ENCODE measurements at places on chromosomes 6 and 20.

GRCh38 chr6:37095997-37096396 lies 74.0 kb upstream of the PIM1 start:
- no peak overlapping the region for H3K27ac ChIP-seq
- DNase-seq: no peak
- H3K4me3 ChIP-seq: no peak overlapping the region
- H3K36me3 ChIP-seq: no peaks in the 10 kb centered on the region

DNA sequence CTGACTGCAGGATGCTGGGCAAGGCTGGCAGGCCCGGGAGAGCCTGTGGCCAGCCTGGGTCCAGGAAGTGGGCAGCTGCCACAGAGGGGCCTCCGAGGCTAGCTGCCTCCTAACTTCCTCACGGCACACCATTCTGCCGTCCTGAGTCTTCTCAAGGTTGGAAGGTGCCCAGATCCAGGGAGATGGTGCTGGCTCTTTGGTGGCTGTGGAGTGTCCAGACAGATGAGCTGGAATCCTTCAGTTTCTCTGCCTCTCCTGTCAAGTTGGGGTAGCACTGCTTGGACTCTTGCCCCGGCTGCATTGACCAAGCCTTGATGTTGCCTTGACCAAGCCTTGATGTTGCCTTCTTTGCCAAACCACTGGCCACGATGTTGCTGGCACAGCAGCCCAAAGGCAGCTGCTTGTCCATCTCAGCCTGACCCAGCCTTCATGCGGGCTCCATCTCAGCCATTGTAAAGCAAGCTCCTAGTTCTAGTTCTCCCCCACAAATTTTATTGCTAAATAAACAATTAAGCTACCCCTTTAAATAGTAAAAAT lies 75.1 kb upstream of the AFDN start:
- H3K4me3 ChIP-seq: no peak overlapping the region
- H3K27me3 ChIP-seq: no peaks in the 10 kb centered on the region
- H3K36me3 ChIP-seq: no peaks in the 10 kb centered on the region
- DNase-seq: no peak
- no peaks in the 10 kb centered on the region for H3K4me1 ChIP-seq
- H3K27ac ChIP-seq: no peak overlapping the region

DNA sequence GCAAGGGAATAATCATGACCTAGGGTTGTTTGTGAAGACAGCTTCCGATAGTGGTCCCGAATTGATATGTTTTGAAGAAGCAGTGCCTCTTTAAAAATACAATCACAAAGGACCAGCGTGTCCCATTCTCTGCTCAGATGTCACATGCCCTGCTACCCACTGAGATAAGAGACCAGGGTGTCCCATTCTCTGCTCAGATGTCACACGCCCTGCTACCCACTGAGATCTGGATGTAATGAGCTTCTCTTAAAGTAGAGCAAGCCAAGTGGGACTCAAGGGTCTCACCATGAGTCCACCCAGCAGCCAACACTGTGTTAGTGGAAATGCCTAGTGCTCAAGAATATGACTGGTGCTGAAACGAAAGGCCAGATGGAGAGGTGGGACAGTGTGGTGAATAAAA lies 22.2 kb downstream of the RIN2 start:
- DNase-seq: no peak
- no peaks in the 10 kb centered on the region for H3K27me3 ChIP-seq
- no peak overlapping the region for H3K4me3 ChIP-seq
- H3K4me1 ChIP-seq: no peaks in the 10 kb centered on the region
- H3K27ac ChIP-seq: no peak overlapping the region
- no peaks in the 10 kb centered on the region for H3K36me3 ChIP-seq

DNA sequence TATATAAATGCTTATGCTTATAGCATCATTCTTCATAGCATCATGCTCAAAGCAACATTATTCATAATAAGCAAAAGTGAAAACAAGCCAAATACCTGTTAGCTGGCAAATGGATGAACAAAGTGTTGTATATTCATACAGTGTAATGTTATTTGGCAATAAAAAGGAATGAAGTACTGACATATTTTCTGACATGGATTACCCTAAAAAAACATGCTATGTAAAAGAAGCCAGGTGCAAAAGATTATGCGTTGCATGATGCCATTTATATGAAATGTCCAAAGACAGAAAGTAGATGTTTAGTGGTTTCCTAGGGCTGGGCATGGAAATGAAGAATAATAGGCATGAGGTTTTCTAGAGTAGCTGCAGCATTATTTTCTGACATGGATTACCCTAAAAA lies 77.1 kb downstream of the GFRA4 start:
- no peaks in the 10 kb centered on the region for H3K4me1 ChIP-seq
- H3K36me3 ChIP-seq: peaks cover 20% of the 10 kb centered on the region
- H3K27me3 ChIP-seq: no peaks in the 10 kb centered on the region
- no peak overlapping the region for H3K4me3 ChIP-seq
- DNase-seq: no peak
- no peak overlapping the region for H3K27ac ChIP-seq

GRCh38 chr6:107690643-107691061 lies 133.5 kb downstream of the SCML4 start:
- no peaks in the 10 kb centered on the region for H3K36me3 ChIP-seq
- no peak overlapping the region for H3K4me3 ChIP-seq
- peaks cover 4% of the 10 kb centered on the region for H3K4me1 ChIP-seq
- no peak for DNase-seq
- H3K27me3 ChIP-seq: no peaks in the 10 kb centered on the region
- H3K27ac ChIP-seq: no peak overlapping the region

- no peaks in the 10 kb centered on the region for H3K4me1 ChIP-seq
- no peaks in the 10 kb centered on the region for H3K36me3 ChIP-seq
- H3K4me3 ChIP-seq: no peak overlapping the region
- peaks cover 3% of the 10 kb centered on the region for H3K27me3 ChIP-seq
These were observed 13.4 kb upstream of the CHRNA4 start for GRCh38 chr20:63374504-63374903.

GRCh38 chr20:61588411-61589385 lies 336.6 kb downstream of the CDH4 start:
- no peak overlapping the region for H3K4me3 ChIP-seq
- H3K27me3 ChIP-seq: no peaks in the 10 kb centered on the region
- H3K27ac ChIP-seq: no peak overlapping the region
- no peaks in the 10 kb centered on the region for H3K4me1 ChIP-seq
- no peak for DNase-seq

DNA sequence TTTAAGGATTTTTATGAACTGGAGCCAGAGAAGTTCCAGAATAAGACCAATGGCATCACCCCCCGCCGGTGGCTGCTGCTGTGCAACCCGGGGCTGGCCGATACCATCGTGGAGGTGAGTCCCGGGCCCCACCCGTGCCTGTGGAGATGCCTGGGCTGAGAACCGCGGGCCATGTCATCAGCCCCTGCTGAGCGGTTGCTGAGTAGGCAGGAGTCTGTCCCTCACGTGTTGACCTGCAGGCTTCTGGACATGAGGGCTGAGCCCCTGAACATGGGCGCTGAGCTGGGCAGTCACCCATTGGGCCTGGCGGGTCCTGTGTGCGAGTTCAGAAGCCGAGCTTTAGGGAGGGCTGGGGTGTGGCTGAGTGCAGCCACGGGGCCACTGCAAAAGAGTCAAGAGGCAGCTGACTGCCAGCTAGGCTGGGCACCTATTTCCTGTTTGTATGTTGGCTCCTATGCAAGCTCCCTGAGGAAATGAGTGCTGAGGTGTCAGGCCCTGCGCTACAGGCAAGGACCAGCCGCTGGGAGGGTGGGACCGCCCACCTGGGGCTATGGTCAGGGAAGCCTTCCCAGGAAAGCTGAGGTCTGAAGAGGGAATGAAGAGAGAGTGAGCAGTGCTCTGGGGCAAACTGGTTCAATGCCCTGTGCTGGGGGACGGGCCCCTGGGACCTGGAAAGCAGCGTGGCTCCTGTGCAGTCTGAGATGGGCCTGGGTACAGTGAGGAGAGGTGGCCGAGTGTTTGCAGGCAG lies 34.3 kb downstream of the PYGB start:
- H3K4me3 ChIP-seq: no peak overlapping the region
- no peaks in the 10 kb centered on the region for H3K27me3 ChIP-seq
- H3K36me3 ChIP-seq: peaks cover 8% of the 10 kb centered on the region
- no peak for DNase-seq
- peaks cover 9% of the 10 kb centered on the region for H3K4me1 ChIP-seq

GRCh38 chr20:50111120-50111828 lies 1.7 kb downstream of the UBE2V1 start:
- H3K36me3 ChIP-seq: peaks cover 41% of the 10 kb centered on the region
- peak overlapping the region; percentile 99 for H3K4me3 ChIP-seq
- no peaks in the 10 kb centered on the region for H3K27me3 ChIP-seq
- peaks cover 88% of the 10 kb centered on the region for H3K4me1 ChIP-seq

- H3K27me3 ChIP-seq: no peaks in the 10 kb centered on the region
- no peak overlapping the region for H3K27ac ChIP-seq
- H3K36me3 ChIP-seq: no peaks in the 10 kb centered on the region
- H3K4me1 ChIP-seq: no peaks in the 10 kb centered on the region
- H3K4me3 ChIP-seq: no peak overlapping the region
These were observed 143.6 kb upstream of the GJE1 start for GRCh38 chr6:141988954-141989705.

GRCh38 chr6:149228311-149228955 lies 89.1 kb upstream of the TAB2 start:
- H3K27ac ChIP-seq: no peak overlapping the region
- H3K4me1 ChIP-seq: peaks cover 53% of the 10 kb centered on the region
- no peak for DNase-seq
